ENCODE measurements at places on chromosomes 3 and 15.

DNA sequence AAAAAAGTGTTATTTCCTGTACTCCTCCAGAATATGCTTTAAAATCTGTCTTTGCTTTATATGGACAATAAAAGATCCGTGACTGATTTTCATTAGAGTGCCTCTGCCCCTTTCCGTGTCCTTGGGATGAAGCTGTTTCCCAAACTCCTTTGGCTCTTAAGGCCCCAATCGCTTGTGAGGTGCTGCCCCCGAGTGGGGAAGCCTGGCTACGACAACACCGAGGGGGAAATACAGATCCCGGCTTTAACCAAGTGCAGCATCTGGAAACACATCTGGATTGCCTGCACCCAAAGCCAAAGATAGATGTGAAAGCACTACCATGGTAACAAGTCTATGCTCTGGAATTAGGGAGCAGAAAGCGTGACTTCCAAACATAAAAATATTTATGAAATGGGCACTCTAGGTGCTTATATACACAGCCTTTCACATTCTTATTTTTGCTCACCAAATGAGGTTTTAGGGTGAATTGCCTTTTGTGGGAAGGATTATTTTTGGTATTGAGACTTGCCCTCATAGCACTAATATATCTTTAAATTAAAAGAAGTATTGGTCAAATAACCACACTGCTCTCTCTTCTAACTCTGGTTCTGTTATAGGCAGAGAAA is 40.6 kb upstream of the ADCY5 start:
- DNase-seq, result peak; percentile 16

DNA sequence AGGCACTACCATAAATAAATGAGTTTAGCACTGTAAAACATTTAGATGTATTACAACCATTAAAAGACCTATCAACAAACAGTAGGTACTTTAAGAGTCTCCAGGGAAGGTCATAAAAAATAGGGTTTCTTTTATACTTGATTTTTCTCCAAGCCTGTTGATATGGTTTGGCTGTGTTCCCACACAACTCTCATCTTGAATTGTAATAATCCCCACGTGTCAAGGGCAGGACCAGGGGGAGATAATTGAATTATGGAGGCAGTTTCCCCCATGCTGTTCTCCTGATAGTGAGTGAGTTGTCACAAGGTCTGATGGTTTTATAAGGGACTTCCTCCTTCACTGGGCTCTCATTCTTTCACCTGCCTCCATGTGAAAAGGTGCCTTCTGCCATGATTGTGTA is 468.9 kb upstream of the UBE2E2 start:
- DNase-seq, result no peak

GRCh38 chr15:27210176-27210575 is 239.2 kb downstream of the GABRG3 start:
- DNase-seq, result no peak

GRCh38 chr15:61033940-61034677 is 195.0 kb downstream of the RORA start:
- no peak for DNase-seq

GRCh38 chr15:55846116-55846707 is 103.3 kb upstream of the PRTG start:
- peak; percentile 75 for DNase-seq

DNA sequence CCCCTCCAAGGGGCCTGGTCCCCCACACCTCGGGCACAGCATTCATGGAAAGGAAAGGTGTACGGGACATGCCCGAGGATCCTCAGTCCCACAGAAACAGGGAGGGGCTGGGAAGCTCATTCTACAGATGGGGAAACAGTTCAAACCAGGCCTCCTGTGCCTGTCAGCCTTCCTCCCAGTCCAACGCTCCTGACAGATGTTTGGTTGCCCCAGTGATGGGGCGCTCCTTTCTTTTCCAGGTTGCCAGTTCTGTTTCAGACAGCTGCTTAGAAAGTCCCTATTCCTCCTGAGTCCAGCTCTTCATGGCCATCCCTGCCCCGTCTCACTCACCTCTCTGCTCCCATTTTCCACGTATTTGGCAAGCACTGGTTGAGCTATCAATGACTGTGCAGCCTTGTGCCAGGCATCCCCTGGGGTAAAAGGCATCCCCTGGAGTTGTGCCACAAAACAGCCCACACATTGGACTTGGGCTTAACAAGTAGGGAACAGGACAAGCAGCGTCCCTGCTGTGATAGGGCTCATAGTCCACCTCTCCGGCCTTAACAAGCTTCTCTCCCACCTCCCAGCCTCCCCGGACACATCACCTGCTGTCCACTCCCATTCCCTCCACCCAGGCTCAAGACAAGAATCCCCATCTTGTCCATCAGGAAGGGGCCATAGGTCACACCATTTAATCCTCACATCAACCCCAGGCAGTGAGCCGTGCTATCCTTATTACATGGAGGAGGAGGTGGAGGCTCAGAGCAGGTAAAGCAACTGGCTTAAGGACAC is 6.6 kb downstream of the OXTR start:
- no peak for DNase-seq

- no peak for DNase-seq
Observed at GRCh38 chr3:71348831-71349230, 234.7 kb downstream of the FOXP1 start.

GRCh38 chr15:75065467-75065850 is 42.1 kb downstream of the PPCDC start:
- DNase-seq, result no peak

DNA sequence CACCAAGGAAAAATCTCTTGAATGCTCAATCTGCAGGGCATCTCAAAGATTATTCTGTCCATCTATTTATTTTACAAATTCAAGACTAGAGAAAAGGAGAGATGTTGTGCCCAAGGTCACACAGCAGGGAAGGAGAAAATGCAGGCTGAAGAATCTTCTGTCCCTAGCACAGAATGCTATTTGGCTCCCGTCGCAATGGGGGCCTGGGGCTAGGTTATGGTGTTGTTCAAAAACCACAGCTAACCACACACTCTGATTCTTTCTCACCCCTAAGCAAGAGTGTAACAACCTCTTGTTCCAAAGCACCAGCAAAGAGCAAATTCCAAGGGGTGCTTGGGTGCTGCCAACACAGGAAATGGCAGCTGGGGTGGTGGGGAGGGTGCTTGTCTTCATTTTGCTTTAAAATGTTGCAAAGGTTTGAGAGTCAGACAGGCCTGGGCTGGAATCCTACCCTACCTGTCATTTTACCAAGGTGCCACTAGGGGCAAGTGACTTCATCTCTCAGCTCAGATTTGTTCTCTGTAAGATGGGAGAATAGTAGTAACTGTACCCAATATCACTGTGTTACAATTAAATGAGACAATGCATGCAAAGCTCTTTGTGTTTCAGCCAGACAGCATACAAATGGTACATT is 112.5 kb downstream of the ADAMTS9 start:
- no peak for DNase-seq

- DNase-seq, result no peak
Observed at GRCh38 chr15:57503911-57504598, 87.6 kb upstream of the MYZAP start.

- no peak for DNase-seq
Observed at GRCh38 chr3:190528706-190529105, 14.8 kb downstream of the IL1RAP start.

DNA sequence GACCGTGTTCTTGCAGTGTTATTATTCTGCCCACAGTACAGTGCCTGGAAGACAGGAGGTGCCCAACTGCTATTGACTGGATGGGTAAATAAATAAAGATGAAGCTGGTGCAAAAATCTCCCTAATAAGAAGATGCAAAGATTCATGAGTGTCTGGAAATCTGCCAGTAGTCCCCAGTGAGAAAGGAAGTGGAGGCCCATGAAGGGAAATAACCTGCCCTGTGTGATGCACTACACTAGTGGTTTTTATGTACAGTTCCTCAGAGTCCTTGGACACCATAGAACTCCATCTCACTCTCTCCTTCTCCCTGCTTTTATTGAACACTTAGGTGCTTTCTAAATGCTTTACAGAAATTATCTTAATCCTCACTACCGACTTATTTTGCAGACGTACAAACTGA is 8.3 kb upstream of the SUCLG2 start:
- peak; percentile 36 for DNase-seq

DNA sequence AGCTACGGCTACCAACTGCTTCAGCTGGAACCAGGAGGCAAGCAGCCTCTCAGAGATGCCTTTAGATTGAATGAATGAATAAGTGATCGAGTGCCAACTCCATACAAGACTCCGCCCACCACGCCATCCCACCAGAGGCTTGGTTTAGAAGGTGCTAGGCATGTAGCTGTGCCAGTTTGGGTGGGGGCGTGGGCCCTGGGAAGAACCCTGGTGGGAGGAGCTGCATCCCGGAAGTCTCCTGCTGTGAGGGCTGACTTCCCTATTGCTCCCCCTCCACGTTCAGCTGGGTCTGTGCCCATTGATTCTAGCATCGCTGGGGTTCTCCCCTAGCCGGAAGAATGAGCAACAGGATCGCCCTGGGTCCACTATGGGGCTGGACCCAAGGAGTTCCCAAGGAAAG is 20.9 kb downstream of the LINGO1 start:
- DNase-seq, result no peak

- DNase-seq, result no peak
Observed at GRCh38 chr3:34725774-34726173, 913.6 kb upstream of the ARPP21 start.

- no peak for DNase-seq
Observed at GRCh38 chr3:48141604-48142137, 46.5 kb downstream of the CDC25A start.

GRCh38 chr15:91980502-91981267 is 127.2 kb downstream of the SLCO3A1 start:
- no peak for DNase-seq

DNA sequence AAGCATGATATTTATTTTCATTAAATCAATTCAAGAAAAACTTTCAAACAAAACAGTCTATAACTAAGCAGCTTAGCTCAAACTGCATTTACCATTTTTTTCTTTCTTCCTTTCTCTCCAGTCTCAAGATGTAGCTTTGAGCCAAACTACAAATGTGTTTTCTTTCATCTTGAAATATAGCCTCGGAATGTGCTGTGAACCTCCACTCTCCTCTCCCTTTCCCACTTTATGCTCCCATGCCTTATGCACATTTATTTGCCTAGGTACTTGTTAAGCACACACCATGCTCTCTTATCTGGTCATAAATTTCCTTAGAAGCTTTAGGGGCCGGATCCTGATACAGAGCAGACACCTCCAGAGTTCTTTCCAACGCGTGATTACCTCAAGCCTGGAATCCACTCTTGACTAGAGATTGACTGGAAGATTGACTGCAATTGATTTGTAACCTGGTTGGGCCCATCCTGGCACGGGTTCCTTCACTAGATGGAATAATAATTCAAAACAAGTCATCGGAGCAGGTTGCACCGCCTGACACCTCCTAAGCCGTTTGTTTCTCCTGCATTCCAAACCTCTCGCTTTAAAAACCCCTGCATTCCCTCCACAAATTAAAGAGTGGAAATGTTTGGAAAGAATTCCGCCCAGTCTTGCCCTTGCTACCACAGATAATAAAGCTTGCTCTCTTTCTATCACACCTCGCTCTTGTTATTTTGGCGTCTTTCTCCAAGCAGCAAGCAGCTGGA is 344.7 kb downstream of the CHL1 start:
- DNase-seq, result no peak

DNA sequence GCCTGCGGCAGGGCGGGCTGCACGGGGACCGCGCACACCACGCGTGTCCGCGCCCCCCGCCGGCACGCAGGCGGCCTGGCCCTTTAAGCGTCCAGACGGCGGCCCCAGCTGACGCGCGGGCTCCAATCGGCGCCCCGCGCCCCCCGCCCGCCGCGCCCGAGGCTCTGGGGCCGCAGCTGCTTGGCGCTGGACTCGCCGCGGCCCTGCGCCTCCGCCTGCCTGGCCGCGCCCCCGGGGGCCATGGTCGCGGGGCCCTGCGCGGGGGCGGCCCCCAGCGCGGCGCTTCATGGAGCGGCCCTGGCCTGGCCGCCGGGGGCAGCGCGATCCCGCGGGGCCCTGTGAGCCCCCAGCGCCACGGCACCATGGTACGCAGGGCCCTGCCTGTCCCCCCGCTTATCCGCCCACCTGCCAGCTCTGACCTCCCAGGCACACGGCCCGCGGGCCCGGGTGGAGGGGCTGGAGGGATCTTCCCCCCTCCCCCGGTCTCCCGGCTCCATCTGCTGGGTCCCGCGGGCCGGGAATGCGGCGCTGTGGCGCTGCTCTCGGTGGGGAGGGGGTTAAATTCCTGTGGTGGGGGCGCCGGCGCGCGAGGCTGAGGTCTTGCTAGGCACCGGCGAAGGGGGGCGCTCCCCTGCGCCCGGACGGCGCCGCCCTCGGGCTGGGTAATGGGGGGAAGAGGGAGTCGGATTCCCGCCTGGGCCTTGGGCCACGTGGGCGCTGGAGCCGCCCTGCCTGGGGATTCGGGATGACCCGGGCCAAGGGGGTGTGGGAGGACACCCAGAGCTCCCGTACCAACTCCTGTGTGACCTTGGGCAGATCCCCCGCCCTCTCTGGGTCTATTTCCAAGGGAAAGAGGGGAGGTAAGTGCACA is 1.1 kb downstream of the ZBTB47 start:
- no peak for DNase-seq

- DNase-seq, result no peak
Observed at GRCh38 chr3:139529662-139530061, 9.9 kb downstream of the RBP1 start.

DNA sequence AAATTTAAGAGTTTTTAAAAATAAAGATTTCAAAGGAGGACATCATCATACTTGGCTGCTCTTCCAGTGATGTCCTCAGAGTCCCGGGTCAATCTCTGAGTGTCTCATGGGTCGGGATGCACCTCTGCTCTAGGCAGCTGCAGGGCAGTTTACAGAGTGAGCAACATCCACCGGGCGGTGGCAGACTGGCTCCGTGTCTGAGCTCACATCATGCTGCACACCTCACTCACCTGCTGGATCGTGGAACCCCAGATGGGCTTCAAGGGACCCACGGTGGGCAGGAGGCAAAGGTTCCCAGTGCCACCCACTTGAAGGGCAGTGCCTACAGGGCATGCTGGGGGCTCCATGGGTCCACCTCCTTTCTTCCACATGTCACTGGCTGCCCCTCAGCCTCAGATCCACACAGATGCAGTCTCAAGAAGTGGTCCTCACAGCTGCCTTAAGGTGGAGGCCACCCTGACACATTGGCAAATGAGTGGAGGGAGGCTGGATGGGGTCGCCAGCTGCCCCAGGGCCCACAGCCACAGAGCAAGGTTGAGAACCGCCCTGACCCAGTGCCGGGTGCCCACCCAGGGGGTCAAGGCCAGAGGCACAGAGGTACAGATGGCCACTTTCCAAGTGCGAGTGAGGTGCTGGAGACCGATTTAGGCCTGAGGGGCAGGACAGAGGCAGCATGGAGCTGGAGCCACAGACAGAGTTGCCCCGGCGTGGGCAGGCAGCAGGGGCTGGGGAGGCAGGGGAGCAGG is 25.2 kb downstream of the CYFIP1 start:
- no peak for DNase-seq

- peak; percentile 61 for DNase-seq
Observed at GRCh38 chr3:58217209-58217811, 6.5 kb upstream of the DNASE1L3 start.

- no peak for DNase-seq
Observed at GRCh38 chr3:40915346-40915865, 283.9 kb upstream of the CTNNB1 start.
